ENCODE measurements at places on chromosomes 2 and 18. TPM values are rescaled to one million over a fixed set of nuclear protein-coding genes. Genes with fewer than 3 reads are reported as not detected.

CD8B2 gene
- total RNA-seq = not detected

DNER gene
- 0.06 TPM for total RNA-seq

LYG1 gene
- total RNA-seq = 0.93 TPM

ADD2 gene
- 12.2 TPM for total RNA-seq

LYG2 gene
- total RNA-seq = not detected

MARCHF7 gene
- 64.1 TPM for total RNA-seq

LAMA1 gene
- total RNA-seq = 2.4 TPM

DYNC2LI1 gene
- 17.8 TPM for total RNA-seq
